ENCODE measurements at places on chromosomes 4 and X.

GRCh38 chr4:74874753-74875367, 58.1 kb upstream of the PARM1 start:
- no peak for DNase-seq

DNA sequence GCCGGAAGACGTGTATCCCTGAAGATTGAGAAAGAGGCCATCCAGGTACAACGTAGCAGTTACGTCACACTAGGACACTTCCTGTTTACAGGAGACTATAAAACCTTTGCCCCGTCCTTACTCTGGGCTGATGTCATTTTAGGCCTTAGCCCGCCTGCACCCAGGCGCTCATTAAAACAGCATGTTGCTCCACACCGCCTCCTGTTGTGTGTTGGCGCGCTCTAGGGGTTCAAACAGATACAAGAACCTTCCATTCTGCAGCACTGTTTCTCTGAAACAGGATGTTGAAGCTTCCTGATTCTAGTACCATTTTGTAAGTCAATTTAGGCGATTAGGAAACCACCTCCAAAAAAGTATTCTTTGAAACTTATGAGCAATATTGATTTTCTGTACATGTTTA, 722.1 kb downstream of the PCDH7 start:
- no peak for DNase-seq

- DNase-seq: no peak
Measured at GRCh38 chr4:127643791-127644190, 11.0 kb downstream of the INTU start.

DNA sequence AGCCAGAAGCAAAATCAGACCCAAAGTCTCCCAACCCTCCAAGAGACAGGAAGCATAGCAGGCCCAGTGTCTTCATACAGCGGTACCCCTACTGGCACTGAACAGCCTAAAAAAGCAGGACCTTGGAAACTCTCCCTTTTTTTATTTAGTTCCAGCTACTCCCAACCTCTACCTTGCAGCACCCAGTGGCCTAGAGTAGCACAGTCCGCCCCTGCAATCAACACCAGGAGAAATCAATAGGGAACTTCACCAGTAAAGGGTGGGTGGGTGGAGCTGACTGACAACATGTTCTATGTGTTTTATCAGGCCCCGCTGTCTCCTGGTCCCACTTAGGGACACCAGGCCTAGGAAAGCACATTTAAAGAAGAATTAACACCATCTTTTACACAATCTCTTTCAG, 378.5 kb upstream of the CT83 start:
- no peak for DNase-seq

DNA sequence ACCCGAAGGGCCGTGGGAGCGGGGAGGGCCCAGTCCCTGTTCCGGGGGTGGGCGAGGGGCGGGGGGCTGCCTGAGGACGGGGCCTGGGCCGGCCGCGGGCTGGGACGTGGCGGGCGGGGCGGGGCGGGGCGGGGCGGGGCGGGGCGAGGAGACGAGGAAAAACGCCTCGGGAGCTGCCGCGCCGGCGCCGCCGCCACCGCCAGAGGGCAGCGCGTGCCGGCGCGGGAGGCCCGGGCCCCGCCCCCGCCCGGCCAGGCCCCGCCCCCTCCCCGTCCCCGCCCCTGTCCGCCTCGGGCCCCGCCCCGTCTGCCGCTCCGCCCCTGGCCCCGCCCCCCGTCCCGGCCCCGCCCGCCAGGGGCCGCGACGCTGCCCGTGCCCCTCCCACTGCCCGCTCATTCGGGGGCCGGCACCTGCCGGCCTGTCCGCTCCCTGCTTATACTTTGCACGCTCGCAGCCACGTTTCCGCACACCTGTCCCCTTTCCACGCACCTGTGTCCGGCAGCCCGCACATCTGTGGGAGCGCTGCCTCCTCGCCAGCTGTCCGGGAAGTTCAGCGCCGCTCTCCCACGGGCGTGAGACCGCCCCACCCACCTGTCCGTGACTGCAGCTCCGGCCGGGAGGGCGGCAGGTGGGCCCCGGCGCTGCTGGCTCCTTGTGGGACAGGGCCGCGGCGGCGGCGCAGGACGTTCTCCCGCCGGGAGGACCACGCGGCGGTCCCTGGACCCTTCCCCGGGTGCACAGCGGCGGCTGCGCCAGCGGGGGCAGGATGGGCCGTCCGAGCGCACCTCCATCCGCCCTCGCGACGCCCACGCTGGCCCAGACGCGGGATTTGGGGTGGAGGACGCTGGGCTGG, 1.7 kb upstream of the FGFRL1 start:
- peak; percentile 59 for DNase-seq

DNA sequence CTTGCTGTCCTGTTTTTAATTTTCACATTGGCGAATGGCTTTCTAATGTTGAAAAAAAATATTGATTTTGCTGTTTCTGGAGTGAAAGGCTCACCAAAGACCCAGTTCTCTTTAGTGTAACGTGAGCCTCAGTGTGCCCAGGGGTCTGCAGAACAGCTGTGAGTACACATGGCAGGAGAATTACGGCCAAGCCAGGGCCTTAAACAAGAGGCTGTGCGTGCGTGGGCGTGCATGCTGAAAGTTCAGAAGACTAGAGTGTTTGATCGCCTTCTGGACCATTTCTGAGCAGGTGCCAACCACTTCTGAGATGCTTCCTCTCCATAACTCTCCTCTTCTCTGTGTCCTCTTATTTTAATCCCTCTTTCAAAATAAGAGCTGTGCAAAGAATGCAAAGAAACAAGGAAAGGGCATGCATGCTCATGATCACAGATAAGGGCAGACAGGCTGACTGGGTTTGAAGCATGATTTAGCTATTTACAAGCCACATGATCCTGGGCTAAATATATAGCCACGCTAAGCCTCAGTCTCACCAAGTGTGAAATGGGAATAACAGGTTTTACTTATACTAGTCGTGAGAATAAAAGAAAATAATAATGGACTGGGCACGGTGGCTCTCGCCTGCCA, 9.9 kb downstream of the PHEX start:
- no peak for DNase-seq

DNA sequence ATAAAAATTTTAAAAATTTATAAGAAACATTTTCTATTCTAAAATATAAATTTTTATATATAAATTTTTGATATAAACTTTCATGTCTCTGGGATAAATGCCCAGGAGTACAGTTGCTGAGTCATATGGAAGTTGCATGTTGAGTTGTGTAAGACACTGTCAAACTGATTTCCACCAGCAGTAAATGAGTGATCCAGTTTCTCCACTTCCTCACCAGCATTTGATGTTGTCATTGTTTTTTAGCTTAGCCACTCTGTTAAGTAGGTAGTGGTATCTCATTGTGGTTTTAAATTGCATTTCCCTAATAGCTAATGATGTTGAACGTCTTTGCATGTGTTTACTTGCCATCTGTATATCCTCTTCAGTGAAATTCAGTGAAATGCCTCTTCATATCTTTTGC, 66.5 kb downstream of the MAMLD1 start:
- no peak for DNase-seq

- DNase-seq: no peak
Measured at GRCh38 chrX:148722966-148723365, 222.5 kb downstream of the AFF2 start.

DNA sequence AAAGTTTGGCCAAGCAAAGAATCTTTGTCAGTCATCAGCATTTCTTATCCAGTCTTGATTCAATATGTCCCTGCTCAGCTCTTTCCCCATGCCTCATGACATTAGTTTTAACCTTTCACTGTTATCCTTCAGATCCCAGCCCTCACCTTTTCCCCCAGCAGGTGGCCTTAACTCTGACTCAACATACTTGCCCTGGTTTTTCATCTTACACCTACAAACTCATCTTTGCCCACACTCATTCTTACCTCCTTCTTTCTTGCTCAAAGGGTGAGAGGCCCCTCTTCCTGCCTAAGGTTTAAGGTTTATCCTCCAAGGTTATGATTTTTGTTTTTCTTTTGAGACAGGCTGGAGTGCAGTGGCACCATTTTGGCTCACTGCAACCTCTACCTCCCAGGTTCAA, 10.6 kb upstream of the ANXA5 start:
- DNase-seq: no peak

- no peak for DNase-seq
Measured at GRCh38 chr4:142091691-142092182, 455.4 kb downstream of the IL15 start.

GRCh38 chr4:18722748-18723191, 701.2 kb upstream of the LCORL start:
- DNase-seq: no peak

- DNase-seq: no peak
Measured at GRCh38 chr4:959338-960139, 13.8 kb downstream of the DGKQ start.
